ENCODE measurements at places on chromosomes 5 and 9.

DNA sequence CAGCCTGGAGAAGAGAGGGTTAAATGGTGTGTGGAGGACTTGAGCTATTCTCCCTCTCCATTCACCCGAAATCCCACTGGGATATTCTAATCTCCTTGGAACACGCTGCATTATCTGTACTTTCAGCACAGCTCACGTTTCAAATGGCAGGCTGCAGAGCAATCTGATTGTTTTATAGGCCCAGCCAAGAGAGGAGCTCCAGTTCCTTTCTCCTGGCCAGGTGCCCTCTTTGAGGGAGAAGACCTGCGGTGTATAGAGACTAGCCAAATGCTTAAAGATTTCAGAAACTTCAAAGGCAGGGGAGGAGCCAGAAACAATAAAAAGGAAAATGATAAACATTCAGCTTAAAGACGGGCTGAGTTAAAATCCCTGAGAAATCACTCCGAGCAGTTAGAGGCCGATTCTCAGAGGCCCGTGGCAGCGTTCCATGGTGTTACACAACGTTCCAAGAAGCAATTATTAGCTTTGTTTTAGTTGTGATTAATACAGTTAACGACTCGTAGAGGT lies 564.0 kb upstream of the KLF4 start:
- DNase-seq: no peak

- DNase-seq: no peak
Observed at GRCh38 chr5:151139015-151139414, 18.6 kb downstream of the ANXA6 start.

GRCh38 chr9:38042626-38043357 lies 26.2 kb downstream of the SHB start:
- DNase-seq: no peak

- DNase-seq: no peak
Observed at GRCh38 chr5:76291305-76292077, 111.6 kb upstream of the IQGAP2 start.
